ENCODE measurements at places on chromosomes 7 and 10.
A peak's percentile ranks its signal among the peaks of the same experiment; 100 is the strongest.

DNA sequence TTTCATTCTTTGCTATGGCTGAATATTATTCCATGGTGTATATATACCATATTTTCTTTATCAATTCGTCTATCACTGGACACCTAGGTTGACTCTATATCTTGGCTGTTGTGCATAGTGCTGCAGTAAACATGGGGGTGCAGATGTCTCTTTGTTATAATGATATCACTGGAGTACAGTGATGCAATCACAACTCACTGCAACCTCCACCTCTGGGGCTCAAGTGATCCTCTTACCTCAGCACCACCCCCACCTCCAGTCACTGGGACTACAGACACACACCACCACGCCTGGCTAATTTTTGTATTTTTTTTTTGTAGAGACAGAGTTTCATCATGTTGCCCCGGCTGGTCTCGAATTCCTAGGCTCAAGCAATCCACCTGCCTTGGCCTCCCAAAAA lies 15.6 kb downstream of the KLHL7 start:
- no peak for DNase-seq

- no peak for DNase-seq
These were observed 4.5 kb upstream of the TRAPPC14 start for GRCh38 chr7:100163006-100163531.

DNA sequence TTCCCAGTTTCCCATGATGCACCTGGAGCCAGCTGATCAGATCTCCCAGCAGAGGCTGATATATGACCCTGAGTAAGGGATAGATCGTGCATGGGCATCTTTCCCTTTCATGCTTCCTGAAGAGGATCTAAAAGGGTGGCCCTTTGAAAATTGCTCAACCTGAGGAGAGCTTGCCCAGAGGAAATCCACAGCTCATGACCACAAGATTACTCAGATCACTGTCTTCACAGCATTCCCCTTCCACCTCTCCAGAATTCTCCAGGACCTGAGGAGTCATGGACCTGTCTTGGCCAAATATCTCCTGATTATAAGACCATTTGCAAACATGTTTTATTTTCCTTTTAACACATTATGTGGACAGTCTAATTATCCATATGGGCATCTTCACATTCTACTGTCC lies 328.1 kb downstream of the LHFPL3 start:
- DNase-seq = no peak

- DNase-seq = no peak
These were observed 8.8 kb downstream of the DRGX start for GRCh38 chr10:49387071-49387470.

DNA sequence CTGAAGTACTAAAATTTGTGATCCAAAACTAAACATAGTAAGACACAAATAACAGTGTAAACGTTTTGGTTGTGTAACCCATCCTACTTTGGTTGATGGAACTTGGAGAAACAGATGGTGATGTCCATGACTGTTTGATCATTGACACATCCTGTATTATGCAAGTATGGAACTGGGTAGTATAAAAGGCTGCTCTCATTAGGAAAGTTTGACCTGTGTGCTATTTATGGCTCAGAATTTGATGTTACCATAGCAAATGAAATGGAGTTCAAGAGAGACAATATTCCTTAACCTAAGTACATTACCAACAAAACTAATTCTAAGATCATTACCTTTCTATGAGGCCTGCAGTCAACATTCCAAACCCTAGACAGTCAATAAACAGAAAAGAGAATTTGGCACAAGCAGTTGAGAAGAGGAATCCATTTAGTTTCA lies 39.9 kb downstream of the DKK1 start:
- no peak for DNase-seq

DNA sequence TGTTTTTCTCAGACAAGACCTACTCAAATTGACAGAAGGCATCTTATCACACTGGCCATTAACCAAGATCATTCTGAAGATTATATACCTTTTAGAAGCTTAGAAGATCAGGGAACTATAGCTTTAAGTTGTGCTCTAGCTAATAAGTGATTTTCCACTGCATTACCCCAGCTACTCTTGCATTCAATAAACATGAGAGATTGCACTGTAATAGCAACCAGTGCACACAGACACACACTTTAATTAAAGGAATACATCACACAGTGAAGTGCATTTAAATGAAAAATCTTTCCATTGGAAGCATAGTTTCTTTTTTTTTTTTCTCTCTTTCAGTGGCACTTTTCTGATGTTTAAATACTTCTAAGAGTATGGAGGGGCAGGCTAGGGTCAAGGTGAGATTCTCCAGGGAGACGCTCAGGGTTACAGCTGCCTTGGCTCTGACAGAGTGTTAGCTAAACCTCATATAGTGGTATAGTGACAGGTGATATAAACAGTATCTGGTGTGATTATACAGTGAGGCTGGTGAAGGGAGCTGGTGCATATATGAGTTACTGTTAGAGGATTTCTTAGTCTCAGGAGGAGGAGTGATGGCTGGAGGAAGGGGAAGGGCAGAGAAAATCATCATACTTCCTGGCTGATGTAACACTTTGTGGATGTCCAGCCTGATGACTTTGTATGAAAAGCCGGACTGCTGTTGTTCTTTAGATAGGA lies 369.5 kb downstream of the SORCS3 start:
- DNase-seq = no peak

- DNase-seq = no peak
These were observed 15.7 kb downstream of the PKD1L1 start for GRCh38 chr7:47932466-47933037.

GRCh38 chr7:28685242-28685643 lies 272.9 kb downstream of the TRIL start:
- no peak for DNase-seq

DNA sequence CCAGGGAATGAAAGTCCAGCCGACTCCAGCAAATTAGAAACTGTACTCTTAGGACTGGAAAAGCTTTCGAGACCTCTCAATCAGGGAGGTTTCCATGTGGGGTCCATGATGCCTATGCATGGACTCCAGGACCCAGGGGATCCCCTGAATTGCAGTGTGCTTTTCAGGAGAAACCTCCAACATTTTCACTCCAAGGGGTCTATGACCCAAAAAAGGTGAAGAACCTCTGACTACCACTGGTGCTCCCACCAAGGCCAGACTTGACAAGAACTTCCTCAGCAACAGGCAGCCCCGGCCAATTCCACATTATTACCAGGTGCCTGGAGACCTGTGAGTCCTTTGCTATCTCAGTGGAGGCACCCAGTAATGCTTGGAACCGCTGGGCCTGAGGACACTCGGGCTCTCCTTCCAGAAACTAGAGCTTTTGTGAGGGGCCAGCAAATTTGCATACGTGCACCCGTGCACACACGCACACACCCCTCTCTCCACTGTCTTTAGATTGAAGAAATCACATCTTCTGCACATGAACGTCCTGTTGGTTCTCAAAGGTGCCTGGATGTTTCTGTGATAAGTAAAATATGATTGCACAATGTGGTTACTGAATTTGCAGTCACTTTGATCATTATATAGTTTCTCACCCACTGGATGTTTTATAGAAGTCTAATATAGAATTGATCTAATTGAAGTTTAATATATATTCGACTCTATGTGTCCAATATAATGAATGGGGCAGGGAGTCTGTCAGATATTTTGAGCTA lies 54.7 kb downstream of the SYPL1 start:
- DNase-seq = no peak

GRCh38 chr7:133702078-133702477 lies 425.1 kb upstream of the LRGUK start:
- no peak for DNase-seq

- no peak for DNase-seq
These were observed 12.3 kb downstream of the NHLRC2 start for GRCh38 chr10:113866551-113867394.

DNA sequence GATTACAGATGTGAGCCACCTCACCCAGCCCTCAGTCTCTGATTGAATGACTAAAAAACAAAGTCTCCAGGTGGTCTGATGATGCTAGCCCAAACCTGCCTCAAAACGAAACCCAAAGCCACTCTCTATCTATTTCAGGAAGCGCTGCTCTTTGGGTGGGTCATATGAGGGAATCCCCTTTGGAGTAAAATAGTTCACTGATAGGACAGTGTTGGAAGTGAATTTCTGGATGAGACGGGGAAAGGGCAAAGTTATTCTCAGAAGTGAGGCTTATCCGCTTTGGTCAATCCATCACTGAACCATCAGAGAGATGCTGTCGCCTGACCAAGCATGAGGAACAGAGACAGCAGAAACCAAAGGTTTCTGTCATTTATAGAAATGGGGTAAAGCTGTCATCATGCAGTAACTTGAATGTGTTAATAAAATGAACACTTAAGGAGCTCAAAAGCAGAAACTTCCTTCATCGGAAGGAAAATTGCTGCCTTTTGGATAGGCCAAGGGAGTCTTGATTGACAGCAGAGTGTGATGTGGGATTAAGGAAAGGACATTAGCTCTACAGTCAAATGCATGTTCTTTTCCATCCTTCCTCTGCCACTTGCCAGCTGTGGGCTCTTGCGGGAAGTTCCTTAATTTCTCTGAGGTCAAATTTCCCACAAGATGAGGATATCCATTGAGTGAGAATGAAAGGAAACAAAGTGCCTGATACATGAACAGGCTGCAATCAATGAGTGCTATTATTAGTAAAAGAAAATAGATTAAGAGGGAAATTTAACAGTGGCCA lies 64.9 kb upstream of the C1QL3 start:
- no peak for DNase-seq

GRCh38 chr10:88012641-88013040 lies 149.2 kb downstream of the PTEN start:
- DNase-seq = peak; percentile 42

- no peak for DNase-seq
These were observed 13.2 kb upstream of the ABCB5 start for GRCh38 chr7:20602306-20602705.

DNA sequence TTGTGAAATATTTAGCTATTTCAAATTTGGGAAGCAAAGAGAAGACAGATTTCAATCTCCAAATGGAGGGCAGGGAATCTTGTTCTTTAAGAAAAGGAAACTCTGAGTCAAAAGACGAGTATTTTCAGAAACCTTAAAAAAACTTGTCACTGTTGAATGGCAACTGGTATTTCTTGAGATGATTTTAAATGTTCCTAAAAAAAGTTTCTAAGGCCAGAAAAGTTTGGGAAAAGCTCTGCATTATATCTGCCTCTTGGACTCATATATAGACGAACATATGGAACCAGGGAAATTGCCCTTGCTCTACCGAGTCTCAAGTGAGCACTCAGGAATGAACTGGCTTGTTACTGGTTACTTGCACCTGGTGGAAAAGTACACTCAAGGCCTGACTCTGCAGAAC lies 69.5 kb downstream of the ADAM22 start:
- no peak for DNase-seq

- DNase-seq = no peak
These were observed 279.8 kb downstream of the CAMK1D start for GRCh38 chr10:12628964-12629766.

DNA sequence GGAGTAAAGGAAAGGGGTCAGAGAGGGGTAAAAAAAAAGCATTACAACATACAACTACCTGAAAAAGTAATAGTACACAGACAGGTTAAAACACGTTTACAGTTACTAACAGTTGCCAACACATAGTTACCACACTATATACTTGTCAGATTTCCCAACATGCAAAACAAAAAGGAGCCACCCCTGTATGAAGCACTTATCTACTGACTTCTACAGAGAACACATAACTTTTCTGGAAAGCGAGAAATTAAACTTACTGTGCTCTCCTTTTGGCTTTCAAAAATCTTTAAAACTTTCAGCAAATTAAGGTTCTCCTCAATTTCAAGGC lies 2.1 kb downstream of the ABI1 start:
- DNase-seq = no peak

DNA sequence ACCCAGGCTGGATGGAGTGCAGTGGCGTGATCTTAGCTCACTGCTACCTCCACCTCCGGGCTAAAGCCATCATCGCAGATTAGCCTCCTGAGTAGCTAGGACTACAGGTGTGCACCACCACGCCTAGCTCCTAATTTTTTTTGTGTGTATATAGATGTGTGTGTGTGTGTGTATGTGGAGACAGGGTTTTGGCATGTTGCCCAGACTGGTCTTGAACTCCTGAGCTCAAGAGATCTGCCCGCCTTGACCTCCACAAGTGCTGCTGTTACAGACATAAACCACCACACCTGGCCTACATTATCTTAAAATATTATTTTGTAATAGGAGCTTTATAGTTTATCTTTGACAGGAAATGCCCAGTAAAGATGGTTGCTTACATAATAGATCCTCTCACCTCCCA lies 25.0 kb downstream of the FOXP2 start:
- DNase-seq = no peak
